ENCODE measurements at places on chromosomes 16 and 17. TPM values are rescaled to one million over a fixed set of nuclear protein-coding genes. Genes with fewer than 3 reads are reported as not detected.

The MARVELD3 gene
- total RNA-seq = not detected

The C17orf78 gene
- total RNA-seq = not detected

The CLEC3A gene
- not detected for total RNA-seq

The MYH13 gene
- not detected for total RNA-seq

The ZACN gene
- total RNA-seq = not detected

The EVI2A gene
- 15.5 TPM for total RNA-seq

The MC1R gene
- 4.8 TPM for total RNA-seq

The TRPV3 gene
- total RNA-seq = 0.49 TPM

The OR1A1 gene
- not detected for total RNA-seq

The TNFRSF17 gene
- not detected for total RNA-seq

The CLDN6 gene
- total RNA-seq = not detected

The HS3ST4 gene
- total RNA-seq = not detected

The KRT39 gene
- not detected for total RNA-seq

The ASIC2 gene
- 0.18 TPM for total RNA-seq

The TAC4 gene
- not detected for total RNA-seq

The IL21R gene
- total RNA-seq = 3.8 TPM

The CACNG5 gene
- not detected for total RNA-seq

All from aorta (tissue), 5 donors.